ENCODE measurements at places on chromosomes 6 and 20.

DNA sequence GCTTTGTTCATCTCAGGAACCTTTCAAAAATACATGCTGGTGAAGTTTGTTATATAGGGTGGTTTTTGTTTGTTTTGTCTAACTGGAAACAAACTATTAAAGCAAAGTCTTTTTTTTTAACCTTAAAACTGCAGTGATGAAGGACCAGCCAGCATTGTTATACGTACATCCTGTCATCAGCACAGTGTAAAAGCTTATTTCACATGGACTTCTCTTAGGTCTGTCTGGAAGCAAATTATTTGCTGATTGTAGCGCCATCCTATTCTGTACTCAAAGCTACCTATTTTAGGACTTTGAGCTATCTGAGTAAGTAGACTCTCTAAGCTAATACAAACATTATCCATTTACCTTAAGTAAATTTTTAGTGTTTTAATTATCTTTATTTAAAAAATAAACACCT is 61.7 kb downstream of the SNX9 start:
- DNase-seq = no peak

DNA sequence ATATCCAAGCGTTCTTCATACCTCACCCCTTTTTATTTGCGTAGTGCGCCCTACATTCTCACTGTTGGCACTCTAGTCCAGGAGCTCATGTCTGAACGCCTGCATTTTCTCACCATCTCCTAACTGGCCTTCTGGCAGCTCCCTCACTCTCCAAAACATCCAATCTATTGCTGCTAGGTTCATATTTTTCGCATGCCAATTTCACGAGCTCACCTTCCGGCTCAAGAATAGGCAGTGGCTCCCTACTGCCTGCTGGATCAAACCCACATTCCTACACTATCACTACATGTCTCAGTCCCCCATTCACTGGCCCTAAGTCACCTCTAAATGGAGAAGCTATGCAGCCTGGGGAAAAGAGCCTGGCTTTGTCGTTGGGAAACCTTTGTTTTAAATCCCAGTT is 115.0 kb downstream of the IPCEF1 start:
- DNase-seq = no peak

- no peak for DNase-seq
Measured at GRCh38 chr6:147341486-147341885, 137.3 kb downstream of the STXBP5 start.

DNA sequence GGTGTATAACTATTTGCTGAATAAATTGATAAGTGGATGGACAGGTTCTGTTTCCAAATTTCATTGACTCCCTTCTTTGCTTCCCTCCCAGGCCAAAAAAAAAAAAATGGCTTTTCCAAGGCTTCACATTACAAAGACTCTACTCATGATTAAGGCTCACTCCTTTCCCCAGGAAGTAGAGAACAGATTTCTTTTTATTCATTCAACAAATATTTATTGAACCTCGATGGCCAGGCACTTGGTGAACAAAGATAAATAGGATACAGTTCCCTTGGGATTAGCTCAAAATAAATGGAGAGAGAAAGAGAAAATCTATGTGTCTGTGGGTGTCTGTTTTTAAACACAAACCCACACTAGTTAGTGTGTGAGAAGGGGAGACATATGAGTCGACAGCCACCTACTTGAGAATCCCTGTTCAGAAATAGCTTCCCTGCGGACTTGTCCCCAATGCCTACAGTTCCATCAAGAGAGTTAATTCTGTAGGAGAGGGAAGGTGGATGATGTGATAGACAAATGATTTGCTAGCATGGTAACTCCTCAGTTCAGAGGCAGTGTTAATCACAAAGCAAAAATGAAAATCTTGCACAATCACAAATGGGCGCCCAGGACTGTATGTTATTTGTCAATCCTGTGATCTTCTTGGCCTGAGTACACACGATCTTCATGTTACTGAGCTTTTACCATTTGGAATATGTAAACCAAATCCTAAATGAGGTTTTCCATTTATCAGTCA is 20.3 kb downstream of the TRAF3IP2 start:
- no peak for DNase-seq

DNA sequence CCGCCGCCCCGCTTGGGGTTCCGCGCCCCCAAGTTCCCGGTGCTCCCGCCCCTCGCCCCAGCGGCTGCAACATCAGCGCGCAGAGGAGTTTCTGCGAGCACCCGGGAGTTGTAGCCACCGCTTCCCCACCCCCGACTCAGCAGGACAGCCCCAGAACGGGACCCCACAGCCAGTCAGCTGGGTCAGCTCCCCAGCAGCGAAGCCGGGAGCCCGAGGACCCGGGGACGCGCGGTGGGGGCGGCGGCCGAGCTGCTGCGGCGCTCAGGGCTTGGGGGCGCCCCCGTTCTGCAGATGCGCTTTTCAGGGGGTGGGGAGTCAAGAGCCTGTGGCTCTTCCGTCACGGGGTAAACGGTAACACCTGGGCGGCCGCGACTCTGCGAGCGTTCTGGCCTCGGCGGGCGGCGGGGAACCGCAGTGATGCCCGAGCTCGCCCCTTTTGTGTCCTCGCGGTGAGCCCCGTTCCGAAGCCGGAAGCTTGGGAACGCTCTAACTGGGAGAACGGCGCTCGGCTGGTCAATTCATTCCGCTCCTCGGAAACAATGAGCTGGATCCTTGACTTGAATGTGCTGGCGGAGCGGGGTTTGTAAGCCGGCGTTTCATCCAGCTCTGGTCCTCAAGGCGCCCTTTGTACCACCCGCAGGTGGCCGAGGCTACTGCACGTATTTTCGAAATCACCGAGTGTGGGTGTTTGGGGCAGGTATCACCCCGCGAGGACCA is 774 bp downstream of the PLEKHG1 start:
- DNase-seq = peak; percentile 61

GRCh38 chr6:130996635-130997034 is 66.4 kb downstream of the EPB41L2 start:
- DNase-seq = no peak

- DNase-seq = no peak
Measured at GRCh38 chr20:61104232-61104631, 147.8 kb upstream of the CDH4 start.

- DNase-seq = no peak
Measured at GRCh38 chr6:170280689-170281045, 10.2 kb downstream of the DLL1 start.

DNA sequence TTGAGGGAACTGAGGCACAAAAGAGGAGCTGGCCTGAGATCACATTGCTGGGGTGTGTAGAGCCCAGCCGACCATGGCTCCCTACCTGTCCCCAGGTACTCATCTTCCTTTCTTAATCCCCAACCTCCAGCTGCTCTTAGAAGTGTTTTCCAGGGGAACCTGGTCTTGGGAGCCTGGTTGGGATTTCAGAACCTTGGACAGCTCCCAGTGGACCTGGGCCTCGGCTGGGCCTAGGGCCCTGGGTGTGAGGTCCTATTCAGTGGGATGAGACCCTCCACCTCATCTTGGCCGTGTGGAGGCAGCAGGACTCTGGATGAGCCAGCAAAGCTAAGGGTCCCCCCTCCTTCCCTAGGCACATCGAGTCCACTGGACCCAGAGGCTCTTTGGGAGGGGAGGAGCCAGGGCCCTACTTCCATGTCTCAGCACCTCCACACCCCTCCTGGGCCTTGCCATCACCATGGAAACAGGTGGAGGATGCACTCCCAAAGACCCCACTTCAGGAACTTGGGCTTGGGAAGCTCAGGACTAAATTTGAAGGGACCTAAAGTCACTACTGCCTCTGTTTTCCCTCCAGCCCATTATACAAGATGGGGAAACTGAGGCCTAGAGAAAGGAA is 38.5 kb downstream of the DLGAP4 start:
- no peak for DNase-seq

DNA sequence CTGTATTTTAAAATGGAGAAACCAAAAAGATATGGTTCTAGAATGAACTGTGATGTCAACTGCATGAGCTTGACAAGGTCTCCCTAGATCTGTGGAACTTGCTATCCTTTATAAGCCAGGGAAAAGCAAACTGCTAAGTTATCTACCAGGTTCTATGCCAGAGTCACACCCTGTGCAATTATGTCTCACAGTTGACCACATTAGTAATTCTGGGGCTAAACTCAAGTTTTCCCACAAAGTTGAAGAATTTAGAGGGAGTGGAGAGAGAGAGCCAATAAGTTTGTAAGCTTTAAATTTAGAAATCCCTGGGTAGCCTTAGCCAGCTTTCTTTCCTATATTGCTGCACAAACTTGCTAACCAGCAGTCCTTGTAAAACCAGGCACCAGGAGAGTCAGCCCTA is 407.0 kb upstream of the SASH1 start:
- DNase-seq = no peak

GRCh38 chr6:154485815-154486214 is 24.7 kb downstream of the CNKSR3 start:
- no peak for DNase-seq

DNA sequence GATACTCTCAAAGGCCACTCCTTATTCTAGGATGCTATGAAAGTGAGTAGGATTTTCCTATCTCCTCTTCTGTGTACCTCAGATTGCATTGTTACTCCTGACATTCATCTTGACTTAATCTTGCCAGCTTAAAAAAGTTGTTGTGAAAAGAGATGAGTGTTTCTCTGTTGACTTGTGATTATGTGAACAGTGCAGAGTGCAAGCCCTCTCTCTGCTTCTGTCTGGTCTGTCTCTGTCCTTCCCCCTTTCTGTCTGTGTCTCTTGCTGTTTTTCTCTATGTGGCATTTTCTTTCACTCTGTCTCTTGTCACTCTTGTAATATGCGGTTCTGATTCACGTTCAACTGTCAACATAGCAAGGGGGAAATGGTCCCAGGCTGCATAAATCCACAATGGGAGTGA is 306.6 kb downstream of the FARS2 start:
- no peak for DNase-seq

- no peak for DNase-seq
Measured at GRCh38 chr6:106098383-106099234, 12.5 kb downstream of the PRDM1 start.

- no peak for DNase-seq
Measured at GRCh38 chr6:169977434-169978265, 226.2 kb downstream of the ERMARD start.

GRCh38 chr20:48710341-48711043 is 117.3 kb downstream of the PREX1 start:
- no peak for DNase-seq

DNA sequence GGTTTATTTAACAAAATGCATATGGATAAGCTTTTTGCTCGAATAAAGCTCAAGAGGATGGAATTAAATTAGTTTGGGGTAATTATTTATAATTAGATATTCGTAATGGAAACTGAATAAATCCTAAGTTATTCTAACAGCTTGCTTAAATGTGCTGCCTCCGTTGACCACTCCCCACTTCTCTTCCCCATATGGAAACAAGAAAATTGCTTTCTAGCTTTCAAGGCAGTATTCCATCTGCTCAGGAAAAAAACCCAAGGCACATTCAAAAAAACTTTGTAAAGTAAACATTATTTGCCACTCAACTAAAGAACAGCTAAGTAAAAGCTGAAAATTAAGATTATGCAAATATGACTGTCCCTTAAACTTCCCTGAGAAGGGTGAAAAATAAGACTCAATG is 369.2 kb downstream of the HAO1 start:
- DNase-seq = no peak

DNA sequence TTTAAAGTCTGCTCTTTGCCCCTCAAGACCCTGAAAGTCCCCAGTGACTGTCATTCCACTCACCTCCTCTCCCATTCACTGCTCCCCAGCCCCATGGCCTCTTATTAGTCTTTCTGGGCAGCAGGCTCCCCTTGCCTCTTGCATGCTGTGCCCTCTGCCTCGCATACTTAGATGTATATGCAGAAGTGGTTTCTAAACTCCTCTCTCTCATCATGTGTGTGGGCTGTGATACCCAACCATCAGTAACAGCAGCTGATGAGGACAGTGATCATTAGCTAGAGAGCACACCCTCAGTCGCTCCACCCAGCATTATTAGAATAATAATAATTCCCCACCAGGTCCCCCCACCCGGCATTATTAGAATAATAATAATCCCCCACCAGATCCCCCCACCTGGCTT is 14.5 kb downstream of the PKIG start:
- no peak for DNase-seq

- no peak for DNase-seq
Measured at GRCh38 chr20:7806831-7807230, 133.4 kb downstream of the HAO1 start.

DNA sequence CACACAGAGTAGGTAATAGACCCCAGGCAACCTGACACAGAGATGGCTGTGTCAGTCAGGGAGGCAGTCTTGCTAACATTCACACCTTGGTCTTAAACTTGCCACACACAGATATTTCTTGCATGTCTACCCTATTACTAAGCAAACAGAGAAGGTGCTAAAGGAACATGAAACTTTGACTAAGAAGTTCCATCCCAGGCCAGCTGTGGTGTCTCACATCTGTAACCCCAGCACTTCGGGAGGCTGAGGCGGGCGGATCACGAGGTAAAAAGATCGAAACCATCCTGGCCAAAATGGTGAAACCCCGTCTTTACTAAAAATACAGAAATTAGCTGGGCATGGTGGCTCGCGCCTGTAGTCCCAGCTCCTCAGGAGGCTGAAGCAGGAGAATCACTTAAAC is 222.4 kb upstream of the JARID2 start:
- peak; percentile 37 for DNase-seq

DNA sequence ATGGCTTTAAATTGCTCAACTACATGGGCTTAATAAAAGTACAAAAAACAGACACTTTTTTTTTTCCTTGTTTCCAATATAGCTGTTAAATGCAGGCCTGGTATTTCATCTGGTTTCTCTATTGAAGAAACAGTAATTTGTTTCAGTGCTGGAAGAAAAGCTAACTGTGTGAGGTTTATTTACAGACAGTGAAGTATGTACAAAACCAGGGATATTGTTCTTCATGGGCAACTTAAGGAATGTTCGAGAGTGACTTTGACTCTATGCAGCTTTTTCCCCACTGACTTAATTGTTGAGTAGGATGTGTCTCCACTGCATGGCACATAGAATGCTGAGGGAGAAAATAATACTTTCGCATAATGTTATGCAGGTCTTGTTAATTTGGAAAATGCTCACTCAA is 31.0 kb upstream of the PRL start:
- no peak for DNase-seq

- no peak for DNase-seq
Measured at GRCh38 chr6:139638179-139638941, 263.9 kb upstream of the CITED2 start.

- DNase-seq = no peak
Measured at GRCh38 chr20:881783-882144, 34.4 kb downstream of the ANGPT4 start.
